ENCODE measurements at places on chromosomes 2 and 18.

- no peak for DNase-seq
Measured at GRCh38 chr2:160264308-160264707, 64.2 kb upstream of the ITGB6 start.

- DNase-seq: no peak
Measured at GRCh38 chr2:176174382-176174823, 14.1 kb upstream of the HOXD1 start.

DNA sequence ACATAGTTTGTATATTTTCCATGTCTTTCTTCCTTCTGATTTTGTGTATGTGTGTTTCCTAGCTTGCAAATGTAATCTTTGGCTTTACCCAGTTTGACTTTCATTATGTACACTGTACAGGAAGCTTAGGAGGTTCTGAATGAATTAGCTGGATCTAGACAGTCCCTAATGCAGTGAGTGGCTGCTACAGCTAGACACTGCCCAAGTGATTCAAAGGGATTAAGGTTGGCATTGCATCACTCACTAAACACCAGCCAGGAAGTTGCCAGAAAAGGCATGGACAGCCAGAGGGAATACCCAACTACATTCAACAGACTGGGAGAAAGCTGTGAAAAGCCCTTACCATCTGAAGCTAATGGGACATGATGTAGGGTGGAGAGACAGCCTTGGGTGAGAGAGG, 316.0 kb upstream of the MEX3C start:
- no peak for DNase-seq

- DNase-seq: no peak
Measured at GRCh38 chr18:74818516-74819175, 221.0 kb downstream of the ZNF407 start.
